ENCODE measurements at places on chromosomes 2 and 18.

GRCh38 chr2:20023688-20024087 lies 11.2 kb upstream of the MATN3 start:
- no peak for DNase-seq

- no peak for DNase-seq
These were observed 149.3 kb downstream of the CABLES1 start for GRCh38 chr18:23284629-23285028.

GRCh38 chr2:126534478-126534877 lies 121.5 kb upstream of the GYPC start:
- no peak for DNase-seq

- no peak for DNase-seq
These were observed 94.2 kb upstream of the LHCGR start for GRCh38 chr2:48849770-48850169.

DNA sequence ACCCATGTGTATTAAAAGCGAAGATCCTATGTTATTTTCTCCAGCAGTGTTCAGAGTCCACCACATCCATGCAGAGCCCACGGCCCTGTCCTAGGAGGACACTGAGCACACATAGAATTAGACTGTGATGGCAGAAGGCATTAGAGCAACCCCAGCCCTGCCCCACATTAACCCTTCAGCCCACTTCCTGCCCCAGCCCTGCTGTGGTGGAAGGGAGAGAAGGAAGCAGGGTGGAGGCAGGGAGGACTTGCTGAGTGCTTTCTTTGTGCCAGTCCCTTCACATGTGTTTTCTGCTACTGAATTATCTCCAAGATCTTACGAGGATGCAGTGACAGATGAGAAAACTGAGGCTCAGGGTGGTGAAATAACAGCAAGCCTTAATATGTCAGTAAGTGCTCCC lies 339.0 kb downstream of the SMAD2 start:
- no peak for DNase-seq

GRCh38 chr2:169329688-169330554 lies 32.4 kb downstream of the LRP2 start:
- DNase-seq: peak; percentile 98

DNA sequence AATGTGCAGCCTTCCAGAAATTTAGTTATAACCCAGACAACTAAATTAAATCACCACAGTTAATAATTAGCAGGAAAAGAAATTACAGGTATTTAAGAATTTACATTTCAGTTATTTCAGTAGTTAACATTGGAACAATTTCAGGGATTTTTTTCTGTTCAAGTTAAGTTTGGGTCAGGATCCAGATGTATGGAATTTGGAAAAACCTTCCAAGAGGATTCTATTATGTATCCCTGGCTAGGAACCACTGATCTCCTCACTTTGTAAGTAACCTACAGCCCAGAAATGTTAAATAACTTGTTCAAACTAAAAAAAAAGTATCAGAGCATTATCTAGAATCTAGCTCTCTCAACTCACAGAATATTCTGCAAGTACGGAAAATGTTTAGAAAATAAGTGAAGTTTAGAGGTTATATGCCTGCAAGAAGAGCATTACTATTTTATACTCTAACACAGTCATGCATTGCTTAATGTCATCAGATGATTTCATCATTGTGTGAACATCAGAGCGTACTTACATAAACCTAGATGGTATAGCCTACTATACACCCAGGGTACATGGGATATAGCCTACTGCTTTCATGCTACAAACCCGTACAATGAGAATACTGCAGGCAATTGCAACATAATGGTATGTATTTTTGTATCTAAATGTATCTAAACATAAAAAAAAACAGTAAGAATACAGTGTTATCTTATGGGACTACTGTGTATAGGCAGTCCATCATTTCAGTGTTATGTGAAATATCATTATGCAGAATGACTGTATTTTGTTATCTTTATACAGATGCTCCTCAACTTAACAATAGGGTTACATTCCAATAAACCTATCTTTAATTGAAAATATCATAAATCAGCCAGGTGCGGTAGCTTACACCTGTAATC lies 6.1 kb downstream of the NCKAP1 start:
- DNase-seq: no peak

DNA sequence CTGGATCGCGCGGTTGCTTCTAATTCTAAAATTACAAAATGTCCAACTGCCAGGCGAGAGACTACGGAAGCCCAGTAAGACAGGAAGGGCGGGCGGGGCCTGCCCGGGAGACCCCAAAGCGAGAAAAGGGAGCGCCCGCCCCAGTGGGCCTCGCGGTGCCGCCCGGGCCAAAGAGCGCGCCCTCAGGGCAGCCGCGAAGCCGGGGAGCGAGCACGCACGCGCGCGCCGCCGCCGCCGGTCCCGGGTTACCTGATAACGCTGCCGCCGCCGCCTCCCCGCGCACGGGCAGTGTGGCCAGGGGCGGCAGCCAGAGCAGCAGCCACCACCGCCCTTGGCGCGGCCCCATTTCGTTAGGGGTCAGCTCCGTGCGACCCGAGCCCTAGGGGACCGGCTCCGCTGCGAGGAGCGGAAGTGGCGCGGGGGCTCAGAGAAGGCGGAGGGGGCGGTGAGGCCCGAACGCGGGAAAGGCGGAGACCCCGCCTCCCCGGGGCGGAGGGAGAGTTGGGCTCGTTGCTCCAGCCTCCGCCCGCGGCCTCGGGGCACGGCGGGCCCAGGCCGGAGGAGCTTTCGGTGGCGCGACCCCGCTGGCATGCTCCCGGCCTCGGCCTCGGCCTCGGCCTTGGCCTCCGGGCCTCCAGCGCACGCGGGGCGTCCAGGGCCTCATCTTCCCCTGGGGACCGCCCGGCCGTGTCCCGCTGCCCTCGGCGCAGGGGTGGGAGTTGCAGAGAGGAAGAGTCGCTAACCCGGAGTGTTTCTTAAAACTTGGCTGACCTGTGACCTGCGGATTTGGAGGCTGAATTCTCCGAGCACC lies at the start of gene NEMP2:
Gene NEMP2 (minus strand): TSS at position 413 of the 811 bp plus-strand sequence. CDS start 67 bp downstream, at position 346.
- peak; percentile 63 for DNase-seq

DNA sequence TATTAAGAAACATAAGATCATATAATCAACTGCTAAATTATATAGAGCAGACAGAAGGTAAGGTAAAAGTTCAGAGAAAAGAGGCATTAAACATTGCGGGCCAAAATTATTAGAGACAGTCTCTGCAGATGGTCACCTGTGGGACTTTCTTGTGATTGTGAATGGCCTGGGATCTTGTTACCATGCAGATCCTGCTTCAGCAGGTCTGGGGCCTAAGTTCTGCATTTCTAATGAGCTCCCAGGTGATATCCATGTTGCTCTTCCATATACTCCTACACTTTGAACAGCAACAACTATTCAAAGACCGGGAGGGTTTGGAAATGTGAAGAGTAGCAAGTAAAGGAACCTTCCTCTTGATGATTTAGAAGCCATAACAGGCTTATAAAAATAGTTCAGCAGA lies 8.5 kb upstream of the ETAA1 start:
- DNase-seq: no peak

GRCh38 chr2:625415-626333 lies 51.5 kb downstream of the TMEM18 start:
- DNase-seq: no peak

GRCh38 chr2:65198737-65199136 lies 28.9 kb upstream of the ACTR2 start:
- no peak for DNase-seq

DNA sequence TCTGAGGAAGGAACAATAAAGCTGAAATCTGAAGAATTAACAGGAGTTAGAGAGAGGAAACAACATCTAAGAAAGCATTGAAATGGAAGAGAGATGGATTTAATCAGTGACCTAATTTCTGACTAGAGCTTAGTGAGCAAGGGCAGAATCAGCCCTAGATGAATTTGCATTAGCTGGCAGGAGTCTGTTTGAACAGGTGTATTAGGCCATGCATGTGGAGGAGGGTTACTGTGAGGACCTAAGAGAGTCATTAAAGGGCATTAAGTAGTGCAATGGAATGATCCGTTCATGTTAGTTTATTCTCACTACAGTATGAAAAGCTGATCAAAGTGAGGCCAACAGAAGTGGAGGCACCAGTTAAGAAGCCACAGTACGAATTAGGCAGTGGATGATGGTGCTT lies 285.3 kb downstream of the GRB14 start:
- DNase-seq: no peak

- no peak for DNase-seq
These were observed 243.9 kb downstream of the SLC4A3 start for GRCh38 chr2:219871351-219871750.

Data from NCI-H2029 treated with DMSO at 0.1 percent for 48 hours (cell line).